SK-N-SH treated with all-trans-retinoic acid at 6 μM for 48 hours (cell line): ENCODE measurements at places on chromosomes 7 and 10.

- ATAC-seq, result no peak
Measured at GRCh38 chr7:111796671-111797070, 234.4 kb upstream of the IMMP2L start.

GRCh38 chr10:118917701-118918100 is 111.8 kb upstream of the NANOS1 start:
- ATAC-seq, result no peak

DNA sequence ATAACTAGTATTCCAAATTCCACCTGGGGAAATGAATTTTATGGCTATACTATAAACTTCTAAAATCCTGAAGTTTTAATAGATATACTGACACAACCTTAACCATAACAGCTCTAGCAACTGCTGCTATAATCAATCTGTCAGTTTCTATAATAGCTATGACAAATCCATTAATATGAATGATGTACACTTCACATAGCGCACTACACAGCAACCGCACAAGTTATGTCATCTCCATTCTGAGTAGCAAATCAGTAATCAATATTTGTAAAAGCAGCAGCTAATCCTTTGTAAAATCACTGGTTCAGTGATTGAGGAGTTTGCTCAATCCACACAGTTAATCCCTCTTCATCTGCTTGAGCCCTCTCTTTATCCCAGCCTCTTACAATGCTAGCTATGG is 105.3 kb downstream of the SKAP2 start:
- ATAC-seq, result no peak

- ATAC-seq, result no peak
Measured at GRCh38 chr7:31892099-31892829, 177.9 kb downstream of the PDE1C start.

DNA sequence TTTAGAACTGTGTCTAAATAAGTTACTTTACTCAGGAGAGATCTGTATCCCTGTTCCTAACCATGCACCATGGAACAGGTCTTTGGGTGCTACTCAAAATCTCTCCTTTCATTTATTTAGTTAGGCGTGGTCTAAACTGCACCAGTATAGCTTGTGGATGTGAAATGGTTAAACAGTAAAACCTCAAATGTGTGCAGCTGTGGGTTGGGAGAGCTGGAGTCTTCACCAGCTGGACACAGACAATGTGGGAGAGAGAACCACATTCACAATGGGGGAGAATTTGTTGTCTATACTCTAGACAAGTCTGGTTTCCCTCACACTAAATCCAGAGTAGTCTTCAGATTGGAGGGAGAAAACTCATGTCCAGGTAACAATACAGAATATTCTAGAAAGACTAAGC is 31.2 kb upstream of the IKZF1 start:
- ATAC-seq, result no peak

DNA sequence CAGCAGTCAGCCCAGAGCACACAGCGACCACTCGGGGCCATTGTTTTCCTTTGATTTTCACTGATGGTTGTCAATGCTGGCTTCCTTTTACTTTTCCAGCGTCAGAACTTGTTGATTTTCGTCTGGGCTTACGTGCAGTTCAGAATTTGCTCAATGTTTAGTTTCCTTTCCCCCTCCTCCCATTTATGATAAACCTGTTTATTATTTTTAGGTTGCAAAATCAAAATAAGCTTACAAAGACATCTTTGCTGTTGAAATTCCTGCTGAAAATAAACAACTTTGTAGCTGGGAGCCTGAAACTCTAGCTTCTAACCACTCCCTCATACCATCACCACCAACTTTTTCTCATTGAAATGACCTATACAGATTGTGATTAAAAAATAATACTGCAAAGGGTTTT is 83.1 kb upstream of the LYZL1 start:
- ATAC-seq, result no peak
